ENCODE measurements at places on chromosomes 5 and 9.

DNA sequence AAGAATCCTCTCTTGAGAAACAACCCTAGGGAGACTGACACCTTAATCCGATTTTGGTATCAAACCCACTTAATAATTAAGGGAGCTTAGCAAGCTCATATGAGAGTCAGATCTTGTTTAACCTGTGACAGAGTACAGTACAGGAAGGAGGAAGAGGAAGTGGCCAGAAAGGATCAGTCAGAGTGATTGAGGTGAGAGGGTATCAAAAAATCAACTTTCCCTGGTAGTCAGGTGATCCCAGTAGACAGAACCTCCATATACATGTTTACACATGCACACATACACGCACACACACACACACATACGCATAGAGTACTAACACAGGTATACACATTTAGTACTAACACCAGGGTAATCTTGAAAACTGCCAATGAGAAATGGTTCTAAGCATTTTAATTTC is 56.8 kb downstream of the GLIS3 start:
- DNase-seq: no peak

GRCh38 chr9:123727332-123727731 is 202.6 kb downstream of the DENND1A start:
- DNase-seq: no peak

DNA sequence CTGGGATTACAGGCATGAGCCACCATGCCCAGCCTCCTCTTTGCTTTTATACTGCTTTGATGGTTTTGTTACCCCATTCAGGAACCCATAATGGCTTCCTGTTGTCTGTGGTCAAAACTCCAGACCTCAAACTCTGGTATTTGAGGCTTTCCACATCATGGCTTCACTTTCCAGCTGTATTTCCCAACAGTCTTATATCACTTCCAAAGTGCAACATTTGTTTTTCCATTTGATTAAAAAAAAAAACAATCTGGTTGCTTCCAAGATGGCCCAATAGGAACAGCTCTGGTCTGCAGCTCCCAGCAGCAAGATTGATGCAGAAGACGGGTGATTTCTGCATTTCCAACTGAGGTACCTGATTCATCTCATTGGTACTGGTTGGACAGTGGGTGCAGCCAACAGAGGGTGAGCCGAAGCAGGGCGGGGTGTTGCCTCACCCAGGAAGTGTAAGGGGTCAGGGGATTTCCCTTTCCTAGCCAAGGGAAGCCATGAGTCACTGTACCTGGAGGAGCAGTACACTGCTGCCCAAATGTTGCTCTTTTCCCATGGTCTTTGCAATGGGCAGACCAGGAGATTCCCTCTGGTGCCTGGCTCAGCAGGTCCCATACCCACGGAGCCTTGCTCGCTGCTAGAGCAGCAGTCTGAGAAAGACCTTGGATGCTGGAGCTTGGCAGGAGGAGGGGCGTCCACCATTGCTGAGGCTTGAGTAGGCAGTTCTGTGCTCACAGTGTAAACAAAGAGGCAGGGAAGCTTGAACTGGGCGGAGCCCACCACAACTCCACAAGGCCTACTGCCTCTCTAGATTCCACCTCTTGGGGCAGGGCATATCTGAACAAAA is 458.4 kb downstream of the KDM4C start:
- no peak for DNase-seq

- no peak for DNase-seq
Measured at GRCh38 chr5:174320051-174320450, 274.5 kb downstream of the NSG2 start.

DNA sequence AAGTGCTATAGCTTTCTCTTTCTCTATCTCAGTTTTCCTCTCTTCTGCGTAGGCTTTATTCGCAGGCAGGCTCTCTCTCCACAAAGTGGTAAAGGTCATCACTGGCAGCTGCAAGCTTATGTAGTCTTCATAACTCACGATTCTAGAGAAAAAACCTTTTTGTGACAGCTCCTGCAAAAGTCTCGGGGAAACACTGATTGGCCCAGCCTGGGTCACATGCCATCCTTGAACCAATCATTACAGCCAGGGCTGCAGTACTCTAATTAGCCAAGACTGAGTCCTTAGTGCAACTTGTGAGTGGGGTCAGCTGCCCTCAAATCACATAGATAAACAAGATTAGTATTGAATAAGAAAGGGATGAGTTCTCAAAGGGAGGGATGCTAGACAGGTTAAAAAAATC is 18.3 kb upstream of the FRMPD1 start:
- DNase-seq: no peak

GRCh38 chr9:36423206-36423605 is 23.1 kb upstream of the RNF38 start:
- DNase-seq: peak; percentile 27

DNA sequence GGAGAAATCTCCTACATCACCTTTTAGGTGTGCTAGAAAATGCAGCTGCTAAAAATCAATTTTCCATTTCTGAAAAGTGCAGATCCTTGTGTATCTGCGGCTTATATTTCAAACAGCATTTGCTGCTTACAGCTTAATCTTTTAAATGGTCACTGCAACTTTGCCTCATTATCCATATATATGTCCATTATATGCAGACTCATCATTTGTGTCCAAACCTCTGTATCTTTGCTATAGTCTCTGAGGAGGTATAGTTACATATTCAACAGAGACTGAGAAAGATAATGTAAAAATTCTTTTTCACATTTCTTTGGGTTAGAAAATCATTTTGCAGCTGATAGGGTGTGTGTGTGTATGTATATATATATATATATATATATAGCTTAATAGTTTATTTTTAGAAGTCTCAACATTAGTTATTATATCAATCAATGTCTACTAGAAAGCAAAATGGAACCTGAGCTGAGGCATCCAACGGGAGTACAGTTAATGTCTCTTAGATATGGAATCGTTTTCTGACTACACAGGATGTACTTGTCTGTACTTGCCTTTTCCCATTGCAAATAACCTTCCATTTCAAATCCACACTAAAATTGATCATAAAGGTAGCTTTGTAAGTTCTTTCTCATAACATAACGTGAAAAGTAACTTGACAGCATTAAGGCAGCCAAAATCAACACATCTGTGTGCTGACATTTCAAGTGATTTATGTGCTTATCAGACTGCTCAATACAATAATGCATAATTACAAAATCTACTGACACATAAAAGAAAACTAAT is 267.0 kb upstream of the HAPLN1 start:
- DNase-seq: no peak

DNA sequence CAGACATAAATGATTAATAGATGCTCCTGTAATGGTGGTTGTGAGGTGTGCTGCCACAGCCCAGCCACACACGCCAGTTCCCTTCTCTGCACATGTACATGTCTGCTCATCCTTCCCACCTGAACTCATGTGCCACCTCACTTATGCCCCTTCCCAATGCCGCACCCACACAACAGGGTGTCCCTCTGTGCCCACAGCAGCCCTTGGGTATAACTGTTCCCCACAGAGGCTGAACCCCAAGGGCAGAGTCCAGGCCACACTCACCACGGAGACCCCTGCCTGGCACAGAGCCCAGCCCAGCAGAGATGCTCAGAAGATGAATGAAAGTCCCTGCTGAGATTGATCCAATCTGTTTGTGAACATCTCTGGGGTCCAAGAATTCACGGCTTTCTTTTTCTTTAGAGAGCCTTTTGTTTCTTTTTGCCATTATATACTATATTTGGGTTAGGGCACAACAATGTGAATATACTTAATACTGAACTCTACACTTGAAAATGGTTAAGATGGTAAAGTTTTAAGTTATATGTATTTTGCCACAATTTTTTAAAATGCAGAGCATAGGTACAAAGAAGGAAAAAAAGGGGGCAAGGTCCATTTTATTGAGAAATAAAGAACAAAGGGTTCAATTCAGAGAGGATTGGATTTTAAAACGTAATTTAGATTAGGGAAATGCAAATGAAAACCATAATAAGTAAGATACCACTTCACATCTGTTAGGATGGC is 29.6 kb downstream of the IRF1 start:
- no peak for DNase-seq

GRCh38 chr9:14033067-14033466 is 280.9 kb downstream of the NFIB start:
- DNase-seq: no peak

DNA sequence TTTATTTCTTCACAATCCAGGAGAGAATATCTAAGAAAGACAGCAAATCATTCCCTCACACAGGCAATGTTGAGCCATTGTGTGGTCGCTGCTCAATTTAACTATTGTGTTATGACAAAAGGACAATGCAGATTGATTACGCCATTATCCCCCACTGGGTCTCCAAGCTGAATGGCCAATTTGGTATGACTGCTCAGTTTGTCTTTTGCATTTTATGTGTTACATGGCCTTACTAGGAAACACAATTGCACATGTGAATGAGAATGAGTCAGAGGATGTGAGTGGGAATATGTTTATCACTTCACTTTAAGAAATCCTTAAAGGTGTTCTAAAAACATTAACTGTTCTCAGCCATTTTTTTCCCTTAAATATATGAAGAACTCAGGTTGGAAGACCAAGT is 108.3 kb downstream of the FAM174A start:
- DNase-seq: no peak

- no peak for DNase-seq
Measured at GRCh38 chr5:176817841-176818377, 7.5 kb downstream of the UNC5A start.

- DNase-seq: no peak
Measured at GRCh38 chr5:68396722-68397121, 181.2 kb downstream of the PIK3R1 start.

- no peak for DNase-seq
Measured at GRCh38 chr5:166677891-166678290, 1613.6 kb upstream of the WWC1 start.

- no peak for DNase-seq
Measured at GRCh38 chr5:151253605-151253950, 593 bp downstream of the GM2A start.

DNA sequence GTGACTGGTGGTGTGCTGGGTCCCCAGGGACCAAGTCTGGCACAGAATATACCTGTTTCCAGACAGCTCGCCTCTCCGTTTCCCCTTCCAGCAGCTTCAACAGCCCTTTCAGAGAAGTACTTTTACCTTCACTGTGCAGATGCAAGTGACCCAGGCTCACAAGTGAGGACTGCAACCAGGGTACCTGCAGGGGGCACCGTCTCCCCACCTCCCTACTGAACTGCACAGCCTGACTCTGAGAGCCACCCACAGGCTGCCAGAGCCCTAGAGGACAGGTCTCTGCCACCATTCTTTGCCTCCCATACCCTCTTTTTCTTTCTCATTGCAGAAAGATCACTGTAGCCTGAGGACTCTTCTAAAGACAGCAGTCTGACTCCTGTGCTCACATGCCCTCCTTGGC is 15.4 kb downstream of the IL9 start:
- DNase-seq: no peak

GRCh38 chr9:125851979-125852378 is 104.8 kb downstream of the PBX3 start:
- DNase-seq: no peak

GRCh38 chr5:27403243-27403882 is 365.0 kb upstream of the CDH9 start:
- peak; percentile 10 for DNase-seq

- no peak for DNase-seq
Measured at GRCh38 chr5:132008163-132008473, 3.3 kb downstream of the ACSL6 start.

GRCh38 chr5:56412601-56413379 is 179.7 kb upstream of the ANKRD55 start:
- DNase-seq: no peak

DNA sequence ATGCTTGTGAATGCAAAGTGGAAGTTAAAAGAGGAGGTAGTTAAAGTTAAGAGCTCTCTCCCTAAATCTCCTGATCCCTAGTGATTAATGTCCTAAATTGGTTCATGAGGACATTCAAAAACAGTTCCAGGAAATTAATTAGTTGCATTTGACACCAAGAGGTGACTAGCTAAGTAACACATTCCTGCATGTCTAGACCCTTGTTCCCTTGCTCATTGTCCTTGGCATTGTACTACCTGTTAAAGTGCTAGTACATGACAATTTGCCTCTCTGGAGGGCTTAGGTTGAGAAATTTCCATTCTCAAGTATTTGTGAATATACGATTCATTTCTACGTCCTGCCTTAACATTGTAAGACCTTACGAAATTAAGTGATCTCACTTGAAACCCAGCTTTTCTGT is 278.6 kb upstream of the CDH10 start:
- DNase-seq: no peak

DNA sequence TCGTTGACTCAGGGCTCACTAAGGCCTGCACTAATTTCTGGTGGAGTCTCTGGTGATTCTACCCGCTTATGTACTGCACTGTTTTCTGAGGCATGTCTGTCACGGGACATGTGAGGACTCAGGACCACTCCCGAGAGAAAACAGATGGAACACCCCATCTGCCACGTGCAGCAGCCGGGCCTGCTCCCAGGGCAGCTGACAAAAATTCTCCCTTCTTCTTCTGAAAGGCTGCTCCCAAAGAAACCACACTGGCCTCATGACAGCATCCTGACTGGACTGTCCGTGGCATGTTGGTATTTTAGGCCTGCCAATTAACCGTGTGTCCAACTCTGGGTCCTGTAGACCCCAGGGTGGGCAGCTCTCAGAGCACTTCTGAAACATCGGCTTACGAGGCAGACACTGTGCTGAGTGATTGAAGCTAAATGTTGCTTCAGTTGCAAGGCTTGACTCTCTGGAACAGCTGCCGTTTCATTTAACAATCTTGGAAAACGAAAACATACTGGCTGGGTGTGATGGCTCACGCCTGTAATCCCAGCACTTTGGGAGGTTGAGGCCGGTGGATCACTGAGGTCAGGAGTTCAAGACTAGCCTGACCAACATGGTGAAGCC is 39.0 kb downstream of the FAM240B start:
- DNase-seq: no peak

DNA sequence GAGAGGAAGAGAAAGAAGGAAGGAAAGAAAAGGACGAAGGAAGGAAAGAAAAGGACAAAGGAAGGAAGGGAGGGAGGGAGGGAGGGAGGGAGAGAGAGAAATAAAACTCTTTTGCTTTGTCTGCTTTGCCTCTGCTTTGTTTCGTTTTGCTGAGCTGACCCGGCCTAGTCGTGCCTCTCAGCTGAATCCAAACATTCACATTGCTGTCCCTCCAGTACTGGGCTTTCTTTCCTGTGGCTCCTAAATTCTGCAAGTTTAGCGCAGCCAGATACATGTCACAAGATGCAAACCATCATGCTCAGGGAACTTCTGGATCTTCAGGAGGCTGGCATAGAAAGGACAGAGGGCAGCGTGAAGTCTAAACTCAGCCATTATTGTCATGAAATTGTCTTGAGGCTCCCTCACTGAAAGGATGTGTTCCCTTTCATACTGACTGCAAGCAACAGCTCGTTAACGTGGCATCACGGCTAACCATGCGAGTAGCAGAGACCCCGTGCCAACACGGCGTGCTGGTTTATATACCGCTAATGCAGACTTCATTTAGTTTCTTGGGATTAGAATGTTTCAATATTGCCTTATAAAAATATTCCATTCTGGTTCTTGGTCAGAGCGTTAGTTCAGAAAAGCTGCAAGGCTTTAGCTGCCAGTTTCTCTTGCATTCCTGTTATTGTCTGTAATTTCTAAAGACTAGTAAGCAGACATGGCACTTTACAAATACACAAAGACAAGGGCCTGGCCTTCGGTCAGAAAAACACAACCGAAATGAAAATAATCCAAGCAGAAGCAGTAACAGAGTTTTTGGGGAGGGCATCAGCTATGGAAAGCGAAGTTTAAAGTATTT is 94.2 kb downstream of the TMEM174 start:
- no peak for DNase-seq

GRCh38 chr5:149452007-149452664 is 73.0 kb upstream of the IL17B start:
- DNase-seq: peak; percentile 63
